MV-4-11 (cell line): ENCODE measurements at places on chromosomes 4 and X.
A peak's percentile ranks its signal among the peaks of the same experiment; 100 is the strongest.

- peak; percentile 77 for DNase-seq
Observed at GRCh38 chr4:74444891-74445642, at the start of gene AREG. TSS of gene AREG (plus strand) at chr4:74445136. CDS start at chr4:74445346, 210 bp downstream.

GRCh38 chrX:78322863-78323262 is 4.5 kb downstream of the CYSLTR1 start:
- DNase-seq = peak; percentile 64

DNA sequence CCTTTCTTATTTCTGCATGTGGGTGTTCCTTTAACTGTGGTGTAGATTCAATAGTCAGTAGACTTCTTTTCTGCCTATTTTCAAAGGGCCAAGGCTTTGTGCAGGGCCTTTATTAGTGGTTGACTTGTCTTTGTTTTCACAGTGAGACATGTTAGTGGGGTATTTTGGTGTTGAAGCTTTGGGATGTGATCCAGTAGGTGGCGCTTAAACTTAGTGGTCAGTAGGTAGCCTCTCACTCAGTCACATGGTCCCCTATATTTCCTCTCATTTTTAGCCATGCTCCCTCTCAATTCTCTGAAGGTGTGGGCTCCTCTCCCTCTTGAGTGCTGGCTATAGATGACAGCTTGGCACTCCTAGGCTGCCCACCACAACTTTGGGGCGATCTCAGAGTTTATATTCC is 23.4 kb upstream of the SLC10A7 start:
- DNase-seq = peak; percentile 22

- no peak for DNase-seq
Observed at GRCh38 chr4:140839888-140840790, 84.0 kb upstream of the TBC1D9 start.

DNA sequence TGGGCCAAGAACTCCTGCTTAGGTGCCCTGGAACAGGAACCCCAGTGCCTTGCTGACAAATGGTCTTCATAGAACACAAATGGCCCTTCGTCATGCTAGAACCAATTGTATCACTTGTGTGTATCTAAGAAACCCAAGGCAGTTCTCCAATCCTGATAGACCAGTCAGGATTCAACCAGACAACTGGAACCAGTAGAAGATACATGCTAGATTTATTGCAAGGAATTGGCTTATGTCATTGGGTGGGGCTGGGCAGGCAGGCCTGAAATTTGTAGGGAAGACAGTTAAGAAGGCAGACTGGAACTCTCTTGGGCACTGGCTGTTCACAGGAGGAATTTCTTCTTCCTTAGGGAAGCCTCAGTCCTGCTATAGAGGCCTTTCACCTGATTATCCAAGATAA is 17.0 kb upstream of the TBL1X start:
- DNase-seq = no peak

DNA sequence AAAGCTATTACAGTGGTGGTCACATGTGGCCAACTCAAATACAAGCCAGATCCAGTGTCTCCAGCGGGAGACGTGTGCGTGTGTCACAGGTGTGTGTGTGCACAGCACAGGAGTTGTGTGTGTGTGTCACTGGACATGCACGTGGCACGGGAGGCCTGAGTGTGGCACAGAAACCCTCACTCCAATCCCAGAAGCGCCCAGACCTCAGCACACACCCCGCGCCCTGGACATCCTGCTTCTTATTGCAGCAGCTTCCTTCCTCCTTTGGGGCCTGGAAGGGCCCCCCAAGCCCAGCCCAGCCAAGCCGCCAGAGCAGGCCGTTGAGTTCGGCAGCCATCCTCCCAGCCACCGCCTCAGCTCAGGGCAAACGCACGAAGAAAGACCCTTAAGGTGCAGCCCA is 37.9 kb downstream of the ACOX3 start:
- peak; percentile 19 for DNase-seq

- no peak for DNase-seq
Observed at GRCh38 chr4:23594125-23594524, 295.7 kb downstream of the PPARGC1A start.

DNA sequence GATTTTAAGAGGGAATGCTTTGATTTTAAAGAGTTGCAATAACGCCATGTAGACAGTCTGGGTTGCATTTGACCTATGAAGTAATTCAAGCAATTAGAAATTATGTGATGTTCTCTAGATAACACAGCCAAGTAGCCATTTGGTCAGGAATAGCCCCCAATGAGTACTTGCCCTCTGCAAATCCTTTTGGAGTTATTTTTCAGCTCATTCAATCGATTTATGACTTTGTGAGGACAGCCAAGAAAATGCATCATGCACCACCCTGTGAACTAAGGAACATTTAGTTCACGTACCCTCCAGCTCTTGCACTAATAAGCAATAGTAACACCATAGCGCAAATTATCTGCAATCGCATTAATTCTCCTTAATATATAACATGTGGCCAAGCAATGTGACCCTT is 552.6 kb upstream of the INTU start:
- no peak for DNase-seq

DNA sequence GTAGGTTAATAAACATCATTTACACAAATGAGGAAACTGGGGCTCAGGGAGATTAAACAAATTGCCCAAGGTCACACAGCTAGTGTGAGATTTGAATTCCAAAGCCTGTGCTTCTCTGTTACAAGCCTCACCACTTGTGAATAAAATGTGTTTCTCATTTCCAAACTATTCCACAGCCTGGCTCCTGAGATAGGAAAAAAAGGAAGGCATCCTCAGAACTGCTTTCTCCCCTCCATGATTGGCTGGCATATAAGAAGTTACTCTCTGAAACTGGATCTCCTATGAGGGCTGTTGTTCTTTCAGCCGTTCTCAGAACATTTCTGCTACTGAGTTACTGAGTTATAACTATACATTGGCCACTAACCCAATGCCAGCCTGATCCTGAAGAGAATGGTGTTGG is 237.9 kb downstream of the MAML3 start:
- no peak for DNase-seq

GRCh38 chrX:19772822-19773628 is 114.4 kb downstream of the SH3KBP1 start:
- DNase-seq = no peak

- no peak for DNase-seq
Observed at GRCh38 chr4:136796953-136797352, 735.3 kb downstream of the PCDH18 start.
